ENCODE measurements at places on chromosomes 4 and X.

DNA sequence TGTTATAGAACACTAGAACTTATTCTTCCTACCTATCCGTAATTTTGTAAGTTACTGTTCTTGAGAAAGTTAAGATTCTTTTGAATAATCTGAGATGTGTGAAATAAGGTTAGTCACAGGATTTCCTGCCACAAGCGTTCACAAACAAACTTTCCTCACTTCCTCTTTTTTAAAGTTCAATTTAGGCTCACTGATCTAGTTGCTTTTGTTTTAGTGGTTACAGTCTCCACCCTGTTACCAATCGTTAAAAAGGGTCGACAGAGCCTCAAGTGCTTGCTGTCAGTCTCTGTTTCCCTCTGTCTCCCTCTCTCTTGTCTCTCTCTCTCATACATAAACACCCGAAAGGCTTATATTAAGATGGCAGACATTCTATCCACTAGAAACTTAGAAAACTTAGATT, 35.9 kb upstream of the STK26 start:
- DNase-seq, result no peak

GRCh38 chrX:152845618-152846240, 14.9 kb downstream of the NSDHL start:
- no peak for DNase-seq

DNA sequence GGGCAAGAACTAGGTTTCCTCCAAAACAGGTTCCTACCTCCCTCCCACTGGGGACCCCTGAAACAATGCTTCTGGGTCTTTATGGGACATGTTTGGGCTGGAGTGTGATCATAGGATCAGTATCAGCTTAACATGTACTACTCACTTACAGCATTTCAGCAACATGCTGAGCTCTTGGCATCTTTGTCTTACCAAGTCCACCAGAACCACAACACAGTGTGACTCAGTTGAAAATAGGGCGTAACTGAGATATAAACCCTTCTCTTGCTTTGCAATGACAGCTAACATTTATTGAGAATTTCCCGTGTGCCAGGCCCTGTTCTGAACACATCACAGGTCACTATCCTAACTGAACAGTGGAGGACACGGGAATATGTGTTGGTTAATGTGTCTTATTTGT, 218.5 kb upstream of the LNX1 start:
- DNase-seq, result no peak

GRCh38 chrX:115345615-115346014, 56.1 kb downstream of the LUZP4 start:
- no peak for DNase-seq

- DNase-seq, result no peak
These were observed 13.4 kb upstream of the FGD1 start for GRCh38 chrX:54509400-54509799.

- no peak for DNase-seq
These were observed 126.9 kb upstream of the GPRIN3 start for GRCh38 chr4:89434364-89434988.

GRCh38 chr4:5883916-5884315, 9.0 kb downstream of the CRMP1 start:
- DNase-seq, result no peak

- no peak for DNase-seq
These were observed 158.3 kb downstream of the CPE start for GRCh38 chr4:165537028-165537648.

DNA sequence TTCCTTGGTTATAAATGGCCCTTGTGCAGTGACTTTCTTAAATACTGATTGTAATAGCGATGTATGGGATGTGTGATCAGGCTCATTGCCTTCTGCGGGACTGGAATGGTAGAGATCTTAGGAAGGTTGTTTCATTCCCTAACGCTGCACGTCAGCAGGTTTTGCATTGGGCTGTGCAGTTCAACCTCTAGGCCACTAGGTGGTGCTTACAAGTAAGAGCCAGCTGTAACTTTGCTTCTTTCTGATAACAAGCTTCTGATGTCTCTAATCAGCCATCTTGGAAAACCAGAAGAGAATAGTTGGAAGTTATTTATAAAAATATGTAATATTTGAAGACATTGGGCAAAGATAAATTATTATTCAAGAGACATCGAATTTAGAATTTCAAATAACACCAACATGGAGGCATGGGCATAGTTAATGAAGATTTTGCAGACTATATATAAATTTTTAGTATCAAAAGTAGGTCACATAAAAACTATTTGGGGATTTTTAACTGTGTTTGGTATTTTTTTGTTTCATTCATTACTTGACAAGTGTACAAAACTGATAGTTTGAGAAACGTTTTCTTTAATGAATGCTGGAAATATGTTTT, 339.7 kb upstream of the PCDH7 start:
- no peak for DNase-seq

- DNase-seq, result no peak
These were observed 165.5 kb upstream of the PSAPL1 start for GRCh38 chr4:7600247-7600646.

DNA sequence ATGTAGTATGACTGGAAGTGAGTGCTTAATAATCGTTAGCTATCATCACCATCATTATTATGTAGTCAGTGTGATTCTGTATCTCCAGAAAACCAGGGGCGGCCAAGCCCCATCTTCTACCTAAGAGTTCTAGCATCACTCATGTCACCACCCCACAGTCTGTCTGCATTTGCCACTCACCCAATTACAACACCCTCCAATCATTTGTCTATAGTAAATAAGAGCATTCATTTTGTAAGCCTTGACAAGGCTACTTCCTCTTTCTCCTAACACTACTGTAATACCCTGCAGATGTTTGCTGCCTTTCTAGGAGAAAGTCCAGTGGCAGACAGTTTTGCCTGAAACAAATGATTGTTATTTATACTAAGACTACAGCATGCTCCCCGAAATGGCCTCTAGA, 15.8 kb upstream of the IL21 start:
- no peak for DNase-seq

DNA sequence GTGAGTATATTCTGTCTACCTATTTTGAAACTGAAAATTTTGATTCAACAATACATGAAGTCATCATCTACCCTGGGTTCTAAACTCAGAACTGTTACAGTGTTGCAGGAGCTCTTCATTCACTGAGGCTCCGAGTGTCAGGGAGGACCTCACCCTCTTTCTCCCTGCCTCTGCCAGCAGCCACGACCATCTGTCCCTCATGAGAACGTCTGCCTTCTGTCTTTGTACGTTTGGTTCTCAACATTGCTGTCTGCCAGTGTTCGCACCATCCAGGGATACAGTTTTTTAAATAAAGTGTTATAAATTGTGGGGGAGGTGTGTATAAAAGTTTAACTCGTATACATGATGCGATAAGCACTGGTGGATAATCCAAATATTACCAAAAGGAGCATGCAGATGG, 55.5 kb downstream of the TRAPPC11 start:
- no peak for DNase-seq

DNA sequence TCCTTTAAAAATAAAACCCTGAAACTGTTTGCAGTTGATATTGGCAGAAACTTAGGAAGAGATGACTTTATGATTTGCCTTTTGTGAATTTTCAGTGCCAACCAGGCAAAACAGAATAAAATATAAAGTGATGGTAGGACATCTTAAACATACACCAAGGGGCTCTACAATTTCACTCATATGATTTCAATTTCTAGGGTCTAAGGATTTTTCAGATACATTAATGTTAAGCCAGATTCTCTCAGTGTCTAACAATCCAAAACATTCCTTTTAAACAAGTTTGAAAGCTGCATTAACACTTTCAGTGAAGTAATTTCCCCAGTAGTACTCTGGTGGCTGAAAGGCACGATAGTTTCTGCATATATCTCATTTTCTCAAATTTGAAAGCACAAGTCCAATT, 1262.0 kb upstream of the ADGRL3 start:
- no peak for DNase-seq

Data from ureter (tissue), 1 donor.